ENCODE measurements at places on chromosomes 6 and 20.

- no peak for DNase-seq
These were observed 183.3 kb upstream of the BTBD3 start for GRCh38 chr20:11734431-11734830.

DNA sequence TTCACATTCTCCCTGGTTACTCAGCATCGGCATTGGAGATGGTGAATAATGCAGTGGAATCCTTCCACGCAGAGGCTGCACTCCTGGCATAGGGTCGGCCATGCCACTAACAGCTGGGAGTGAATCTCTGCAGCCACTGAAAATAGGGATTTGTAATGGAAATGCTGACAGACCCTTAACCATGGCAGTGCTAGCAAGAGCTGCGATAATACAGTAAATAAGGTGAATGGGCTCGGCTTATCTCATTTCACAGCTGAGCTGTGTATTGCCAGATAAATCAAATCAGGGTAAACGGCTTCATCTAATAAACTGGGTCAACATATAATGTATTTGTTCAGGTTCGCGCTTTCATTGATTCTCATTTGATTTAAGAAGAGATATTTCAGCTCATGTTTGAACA, 156.8 kb downstream of the SLC35B3 start:
- DNase-seq: no peak

GRCh38 chr6:152107973-152108372, 300.5 kb downstream of the ESR1 start:
- DNase-seq: no peak

- no peak for DNase-seq
These were observed 51.5 kb downstream of the HBS1L start for GRCh38 chr6:135002974-135003703.

- no peak for DNase-seq
These were observed 116.5 kb upstream of the LAMP5 start for GRCh38 chr20:9397928-9398327.

- no peak for DNase-seq
These were observed 1.3 kb downstream of the NUP153 start for GRCh38 chr6:17705428-17705777.

DNA sequence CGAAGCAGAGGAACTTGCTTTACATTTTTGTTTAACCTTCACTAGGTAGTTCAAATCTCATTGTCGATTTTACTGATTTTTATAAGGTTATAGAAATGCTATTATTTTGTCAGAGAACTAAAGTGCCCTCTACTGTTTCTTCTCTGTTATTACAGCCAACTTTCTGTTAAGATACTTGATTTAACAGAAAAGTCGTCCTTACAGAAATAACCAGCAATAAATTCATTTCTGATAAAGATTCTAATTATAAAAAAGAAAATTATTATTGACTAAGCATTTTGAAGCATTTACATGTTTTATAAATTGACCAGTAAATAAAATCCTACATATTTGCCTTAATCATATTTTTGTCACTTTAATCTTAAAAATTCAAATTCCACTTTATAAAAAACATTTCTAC, 60.8 kb downstream of the OGFRL1 start:
- DNase-seq: no peak

DNA sequence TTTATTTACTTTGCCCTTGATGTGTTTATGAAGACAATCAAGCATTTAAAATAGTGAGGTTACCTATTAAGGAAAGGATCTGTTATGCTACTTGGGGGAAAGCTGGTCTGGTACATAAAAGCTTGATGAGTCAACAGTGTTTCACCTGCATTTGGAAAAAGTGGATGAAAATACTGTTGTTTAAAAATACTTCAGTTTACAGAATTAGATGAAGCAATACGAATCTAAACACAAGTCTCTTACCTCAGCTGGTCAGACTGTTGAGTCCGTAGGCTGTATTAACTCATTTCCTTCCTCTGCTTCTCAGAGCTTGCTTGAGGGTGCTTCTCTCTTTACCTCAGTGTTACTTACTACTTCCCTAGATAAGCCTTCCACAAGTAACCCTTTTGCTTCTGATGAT, 36.1 kb downstream of the NKX2-4 start:
- DNase-seq: no peak

- DNase-seq: no peak
These were observed 35.6 kb upstream of the SLCO4A1 start for GRCh38 chr20:62606551-62607201.

GRCh38 chr6:18962361-18962905, 575.3 kb downstream of the RNF144B start:
- DNase-seq: no peak

DNA sequence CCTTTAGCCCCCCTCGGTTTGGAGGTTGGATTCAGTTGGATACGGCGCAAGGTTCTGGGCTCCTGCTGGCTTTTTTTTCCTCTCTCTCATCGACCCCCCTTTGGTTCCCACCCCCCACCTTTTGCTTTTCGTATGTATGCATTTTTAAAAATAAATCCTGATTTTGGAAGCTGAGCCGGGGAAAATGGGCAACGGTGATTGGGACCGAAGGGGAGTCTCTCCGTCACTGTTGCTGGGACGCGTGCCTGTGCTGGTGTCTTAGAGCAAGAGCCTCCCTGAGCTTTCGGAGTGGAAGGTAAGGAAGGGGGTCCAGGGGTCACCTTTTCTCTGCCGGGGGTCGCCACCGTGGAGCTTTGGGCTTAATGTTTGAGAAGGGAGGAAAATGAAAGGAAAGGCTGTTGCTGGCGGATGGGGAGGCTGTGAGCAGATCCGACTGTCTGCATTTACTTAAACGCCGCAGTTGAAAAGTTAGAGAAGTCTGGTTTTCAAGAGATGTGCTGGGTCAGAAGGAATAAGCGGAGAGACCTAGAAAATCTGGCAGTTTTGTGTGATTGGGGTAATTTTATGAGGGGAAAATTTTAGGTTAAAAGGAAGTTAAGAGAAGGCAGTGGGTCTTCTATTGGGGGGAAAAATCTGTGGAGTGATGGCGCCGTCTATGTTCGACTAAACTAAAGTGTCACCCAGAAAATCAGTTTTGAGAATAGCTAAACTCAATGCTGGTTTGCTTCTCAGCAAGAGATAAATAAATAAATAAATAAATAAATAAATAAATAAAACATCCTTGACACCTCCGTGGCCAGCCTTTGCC, 828 bp downstream of the ADGRB3 start:
- DNase-seq: no peak

GRCh38 chr6:51648236-51648635, 439.2 kb downstream of the PKHD1 start:
- DNase-seq: no peak

DNA sequence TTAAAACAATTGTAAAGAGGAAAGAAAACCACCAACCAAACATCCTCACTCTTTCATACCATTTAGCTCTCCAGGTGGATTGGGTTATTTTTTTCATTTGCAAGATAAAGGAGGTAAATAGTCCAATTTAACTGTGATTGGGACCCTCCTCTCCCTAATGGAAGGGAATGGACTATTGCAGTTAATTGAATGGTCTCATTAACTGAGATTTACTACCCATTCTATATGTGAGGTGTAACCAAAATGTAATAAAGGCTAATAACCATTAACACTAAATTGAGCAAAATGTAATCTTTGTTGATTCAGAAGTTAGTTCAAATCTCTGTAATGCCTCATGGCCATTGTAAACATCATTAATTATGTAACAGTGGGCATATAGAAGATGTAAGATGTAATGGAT, 105.0 kb downstream of the KLHL32 start:
- no peak for DNase-seq

DNA sequence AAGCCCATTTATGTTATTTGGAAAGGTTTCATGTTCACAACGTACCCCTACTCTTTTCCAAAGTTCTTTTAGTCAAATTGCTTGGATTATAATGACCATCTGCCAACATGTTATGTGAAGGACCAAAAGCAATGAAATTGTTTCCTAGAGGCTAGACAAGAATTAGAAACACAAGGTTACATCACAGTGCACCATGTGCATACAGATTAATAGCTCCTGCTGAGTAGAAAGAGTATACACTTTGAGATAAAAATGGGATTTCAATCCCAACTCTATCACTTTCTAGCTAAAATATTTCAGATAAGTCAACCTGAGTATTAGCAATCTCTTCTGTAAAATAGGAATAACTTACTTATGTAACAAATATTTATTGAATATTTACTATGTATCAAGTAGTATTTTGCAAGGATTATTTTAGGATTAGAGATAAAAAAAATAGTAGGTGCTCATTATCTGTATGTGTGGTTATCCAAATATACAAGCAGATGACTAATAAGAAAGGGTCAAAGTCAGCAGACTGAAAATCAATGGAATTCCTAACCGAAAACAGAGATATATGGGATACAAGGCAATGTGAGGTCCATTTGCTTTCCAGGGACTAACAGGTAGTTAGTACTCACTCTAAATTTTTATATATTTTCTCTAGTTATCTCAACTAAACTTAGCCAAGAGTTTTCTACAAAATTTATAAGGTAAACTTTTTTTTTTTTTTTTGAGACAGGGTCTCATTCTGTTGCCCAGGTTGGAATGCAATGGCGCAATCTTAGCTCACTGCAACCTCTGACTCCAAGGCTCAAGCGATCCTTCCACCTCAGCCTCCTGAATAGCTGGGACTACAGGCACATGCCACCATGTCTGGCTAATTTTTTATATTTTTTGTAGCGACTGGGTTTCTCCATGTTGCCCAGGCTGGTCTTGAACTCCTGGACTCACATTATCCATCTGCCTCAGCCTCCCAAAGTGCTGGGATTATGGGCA, 127.7 kb downstream of the PDSS2 start:
- DNase-seq: no peak

DNA sequence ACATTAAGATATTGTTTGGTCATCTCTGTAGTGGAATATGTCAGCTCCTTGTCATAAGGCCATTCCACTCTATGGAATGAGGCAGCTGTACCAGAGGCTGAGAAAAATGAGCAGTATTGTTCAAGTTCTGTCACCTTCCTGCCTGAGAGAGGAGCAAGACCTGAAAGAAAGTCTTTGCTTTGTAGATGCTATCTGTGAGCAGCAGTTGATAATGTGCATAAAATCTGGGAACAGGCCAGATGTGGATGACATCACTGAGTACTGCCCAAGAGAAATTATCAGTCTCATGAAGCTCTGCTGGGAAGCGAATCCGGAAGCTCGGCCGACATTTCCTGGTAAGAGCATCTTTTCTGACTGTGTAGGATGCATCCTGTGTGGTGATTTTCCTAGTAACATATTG, 16.8 kb downstream of the RIPK1 start:
- no peak for DNase-seq

GRCh38 chr6:133606852-133607251, 282.1 kb upstream of the TCF21 start:
- no peak for DNase-seq

DNA sequence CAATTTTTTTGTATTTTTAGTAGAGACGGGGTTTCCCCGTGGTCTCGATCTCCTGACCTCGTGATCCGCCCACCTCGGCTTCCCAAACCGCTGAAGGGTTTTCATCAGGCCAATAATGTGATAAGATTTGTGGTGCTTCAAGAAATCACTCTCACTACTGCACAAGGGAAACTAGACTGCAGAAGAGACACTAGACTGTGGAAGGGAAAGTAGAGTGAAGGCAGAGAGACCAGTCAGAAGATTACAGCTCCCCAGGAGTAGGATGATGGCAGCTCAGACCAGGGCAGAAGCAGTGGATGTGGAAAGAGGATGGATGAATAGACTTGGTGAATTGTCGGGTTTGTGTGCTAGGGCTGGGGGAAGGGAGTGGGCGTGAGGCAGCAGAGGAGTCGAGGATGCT, 48.0 kb upstream of the GTSF1L start:
- no peak for DNase-seq

DNA sequence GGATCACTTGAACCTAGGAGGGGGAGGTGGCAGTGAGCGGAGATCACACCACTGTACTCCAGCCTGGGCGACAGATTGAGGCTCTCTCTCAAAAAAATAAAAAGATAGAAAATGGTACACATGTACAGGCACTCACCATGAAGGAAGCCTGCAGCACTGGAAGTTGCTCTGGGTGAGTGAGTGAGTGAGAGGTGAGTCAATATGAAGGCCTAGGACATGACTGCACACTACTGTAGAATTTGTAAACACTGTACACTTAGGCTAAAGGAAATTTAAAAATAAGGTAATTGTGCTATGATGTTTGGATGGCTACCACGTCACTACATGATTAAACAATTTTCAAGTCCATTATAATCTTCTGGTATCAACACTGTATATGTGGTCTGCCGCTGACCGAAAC, 216.2 kb downstream of the FOXC1 start:
- no peak for DNase-seq

DNA sequence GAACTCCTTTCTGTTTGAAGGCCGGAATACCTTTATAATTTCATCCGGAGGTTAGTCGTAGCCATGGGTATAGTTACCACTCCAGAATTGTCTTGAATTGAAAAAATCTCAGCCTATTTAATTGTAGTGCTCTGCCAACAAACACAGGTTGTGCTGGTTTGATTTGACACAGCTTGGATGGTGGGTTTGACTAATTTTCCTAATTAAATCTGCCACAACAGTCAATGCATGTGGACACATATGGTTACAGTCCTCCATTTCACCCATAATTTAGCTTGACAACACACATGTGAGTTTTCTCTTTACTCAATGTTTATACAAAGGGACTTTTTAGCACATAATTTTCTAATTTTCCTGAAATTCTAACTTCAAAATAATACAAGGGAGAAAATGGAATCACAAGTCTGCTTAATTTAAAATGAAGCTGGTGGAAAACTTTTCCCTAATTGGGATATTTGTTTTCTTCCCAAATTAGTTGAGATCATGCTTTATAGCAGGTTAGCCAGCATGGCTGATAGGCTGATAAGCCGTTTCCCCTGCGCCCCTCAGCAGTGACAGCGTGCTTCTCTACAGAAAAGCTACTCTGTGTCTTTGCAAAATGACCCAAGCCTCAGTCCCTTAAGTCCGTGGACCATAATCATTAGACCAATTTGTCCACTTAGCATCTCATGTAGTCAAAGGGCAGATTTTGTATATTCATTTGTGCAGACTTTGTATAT, 463.5 kb upstream of the FLRT3 start:
- no peak for DNase-seq

DNA sequence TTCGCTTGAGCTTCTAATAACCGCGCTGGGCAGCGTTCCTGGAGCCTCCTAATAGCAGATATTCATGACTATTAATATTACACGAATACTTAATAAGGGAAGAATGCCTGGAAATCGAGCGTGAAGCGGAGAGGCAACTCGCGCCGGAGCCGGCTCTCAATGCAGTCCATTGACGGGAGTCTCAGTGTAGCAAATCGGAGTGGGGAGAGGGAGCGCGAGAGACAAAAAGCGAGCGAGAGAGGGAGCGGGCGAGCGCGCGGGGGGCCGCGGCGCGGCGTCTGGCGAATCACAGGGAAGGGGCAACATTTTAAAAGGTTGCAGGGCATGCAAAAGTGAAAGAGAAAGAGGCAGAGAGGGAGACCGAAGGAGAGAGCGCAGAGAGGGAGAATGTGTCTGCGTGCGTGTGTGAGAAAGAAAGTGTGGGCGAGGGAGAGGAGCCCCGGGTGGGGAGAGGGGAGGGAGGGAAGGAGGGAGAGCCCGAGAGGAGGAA, 2.9 kb downstream of the TFAP2A start:
- no peak for DNase-seq

GRCh38 chr6:7996538-7997111, 67.6 kb downstream of the BLOC1S5 start:
- no peak for DNase-seq

GRCh38 chr6:14922706-14923460, 323.0 kb upstream of the JARID2 start:
- no peak for DNase-seq

All from stimulated activated CD4-positive, alpha-beta T cell treated with anti-CD3 and anti-CD28 coated beads, TNF-alpha, amount 100 ng/mL, for 1 hour (primary cell).